Cardiac muscle cell (in vitro differentiated cells and primary cell): ENCODE measurements at places on chromosomes 1 and 21.
A peak's percentile ranks its signal among the peaks of the same experiment; 100 is the strongest.

DNA sequence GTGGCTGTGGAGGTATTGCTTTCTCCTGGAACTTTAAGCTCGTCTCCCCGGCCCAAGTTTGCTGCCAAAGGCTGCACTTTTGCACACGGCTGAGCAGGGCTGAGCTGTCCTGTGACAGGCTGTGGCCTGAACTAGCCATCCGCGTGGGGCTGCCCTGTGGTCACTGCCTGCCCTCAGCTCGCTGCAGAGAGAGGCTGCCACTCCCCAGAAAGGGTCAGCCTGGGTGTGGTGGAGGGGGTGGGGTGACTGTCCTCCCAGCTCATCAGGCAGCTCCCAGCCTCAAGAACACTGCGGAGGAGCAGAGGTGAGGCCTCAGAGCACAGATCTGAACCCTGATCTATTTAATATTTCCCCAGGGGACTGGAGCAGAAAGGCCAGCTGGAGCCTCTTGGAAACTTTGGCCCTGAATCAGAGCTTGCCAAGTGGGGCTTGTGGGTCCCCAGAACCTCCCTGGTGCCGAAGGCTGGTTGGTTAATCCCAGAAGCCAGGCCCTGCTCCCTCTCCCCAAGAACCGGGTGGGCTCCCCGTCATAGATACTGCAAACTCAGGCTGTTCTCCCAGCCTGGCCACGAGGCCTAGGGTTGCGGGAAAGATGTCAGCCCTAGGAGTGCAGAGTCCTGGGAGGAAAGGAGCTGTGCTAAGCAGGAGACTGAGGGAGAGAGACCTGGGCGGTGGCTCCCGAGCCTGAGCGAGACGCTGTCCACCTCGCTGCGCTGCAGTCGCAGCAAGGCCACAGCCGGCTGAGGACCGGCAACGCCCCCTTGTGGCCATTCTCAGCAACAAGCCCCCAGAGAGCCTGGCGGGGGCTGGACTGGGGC lies 125.1 kb upstream of the IPO9 start:
- DNase-seq, result peak; percentile 85
- H3K4me3 ChIP-seq, result no peak overlapping the region
- H3K36me3 ChIP-seq, result no peaks in the 10 kb centered on the region
- H3K27me3 ChIP-seq, result no peaks in the 10 kb centered on the region

DNA sequence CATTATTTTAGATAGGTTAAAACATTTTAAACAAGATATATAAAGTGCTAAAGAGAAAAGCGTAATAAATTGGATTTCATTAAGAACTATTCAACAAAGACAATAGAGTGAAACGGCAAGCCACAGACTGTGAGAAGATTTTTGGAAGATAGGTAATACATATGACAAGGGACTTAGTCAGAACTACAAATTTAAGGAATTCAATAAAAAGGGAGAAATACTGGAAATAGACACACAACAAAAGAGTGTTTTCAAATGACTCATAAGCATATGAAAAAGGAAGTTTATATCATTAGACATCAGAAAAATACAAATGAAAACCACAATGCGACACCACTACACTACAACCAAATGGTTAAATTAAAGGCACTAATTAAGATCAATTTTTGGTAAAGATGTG lies 90.5 kb downstream of the GDAP2 start:
- no peak overlapping the region for H3K27ac ChIP-seq
- H3K4me3 ChIP-seq, result no peak overlapping the region
- H3K36me3 ChIP-seq, result no peaks in the 10 kb centered on the region
- no peaks in the 10 kb centered on the region for H3K27me3 ChIP-seq

DNA sequence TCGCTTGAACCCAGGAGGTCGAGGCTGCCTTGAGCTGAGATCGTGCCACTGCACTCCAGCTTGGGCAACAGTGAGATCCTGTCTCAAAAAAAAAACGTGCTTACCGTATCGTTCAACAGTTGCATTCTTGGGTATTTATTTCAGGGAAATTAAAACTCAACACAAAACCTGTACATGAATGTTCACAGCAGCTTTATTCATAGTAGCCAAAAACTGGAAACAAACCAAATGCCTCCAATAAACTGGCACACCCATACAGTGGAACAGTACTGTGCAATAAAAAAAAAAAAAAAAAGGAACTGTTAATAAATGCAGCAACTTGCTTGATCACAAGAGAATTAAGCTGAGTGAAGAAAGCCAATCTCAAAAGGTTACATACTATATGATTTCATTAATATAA lies 6.7 kb downstream of the KHDRBS1 start:
- H3K27me3 ChIP-seq, result no peaks in the 10 kb centered on the region
- DNase-seq, result no peak
- H3K36me3 ChIP-seq, result peaks cover 15% of the 10 kb centered on the region

DNA sequence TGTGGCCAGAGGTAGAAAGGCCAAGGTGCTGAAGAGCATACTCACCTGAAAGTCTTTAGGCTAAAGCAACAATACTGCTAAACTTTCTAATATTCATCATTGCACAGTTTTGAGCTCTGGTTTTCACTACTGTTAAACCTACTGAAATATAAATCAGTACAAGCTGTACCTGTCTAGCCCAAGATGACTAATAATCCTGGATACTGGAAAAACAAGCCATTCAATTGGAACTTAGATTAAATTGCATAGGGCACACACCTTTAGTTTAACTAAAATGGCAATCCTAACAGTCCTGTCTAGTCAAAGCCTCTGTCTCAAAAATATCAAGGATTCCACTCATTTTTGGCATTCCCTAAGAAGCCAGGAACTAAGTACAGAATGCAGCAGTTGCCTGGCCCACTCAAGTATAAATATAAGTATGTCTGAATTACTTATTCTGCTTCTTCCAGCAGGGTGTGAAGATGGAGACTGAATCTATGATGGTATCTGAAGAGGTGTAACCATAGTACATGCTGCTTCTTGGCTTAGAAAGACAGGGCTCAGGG lies 3.1 kb downstream of the CHML start:
- no peak for DNase-seq
- H3K36me3 ChIP-seq, result no peaks in the 10 kb centered on the region
- H3K4me3 ChIP-seq, result no peak overlapping the region
- H3K27me3 ChIP-seq, result no peaks in the 10 kb centered on the region
- no peak overlapping the region for H3K27ac ChIP-seq
- H3K4me1 ChIP-seq, result peaks cover 14% of the 10 kb centered on the region

GRCh38 chr1:212467843-212468482 lies 35.2 kb downstream of the NENF start:
- no peak overlapping the region for H3K4me3 ChIP-seq
- no peak for DNase-seq
- no peak overlapping the region for H3K27ac ChIP-seq
- no peaks in the 10 kb centered on the region for H3K4me1 ChIP-seq
- no peaks in the 10 kb centered on the region for H3K36me3 ChIP-seq

DNA sequence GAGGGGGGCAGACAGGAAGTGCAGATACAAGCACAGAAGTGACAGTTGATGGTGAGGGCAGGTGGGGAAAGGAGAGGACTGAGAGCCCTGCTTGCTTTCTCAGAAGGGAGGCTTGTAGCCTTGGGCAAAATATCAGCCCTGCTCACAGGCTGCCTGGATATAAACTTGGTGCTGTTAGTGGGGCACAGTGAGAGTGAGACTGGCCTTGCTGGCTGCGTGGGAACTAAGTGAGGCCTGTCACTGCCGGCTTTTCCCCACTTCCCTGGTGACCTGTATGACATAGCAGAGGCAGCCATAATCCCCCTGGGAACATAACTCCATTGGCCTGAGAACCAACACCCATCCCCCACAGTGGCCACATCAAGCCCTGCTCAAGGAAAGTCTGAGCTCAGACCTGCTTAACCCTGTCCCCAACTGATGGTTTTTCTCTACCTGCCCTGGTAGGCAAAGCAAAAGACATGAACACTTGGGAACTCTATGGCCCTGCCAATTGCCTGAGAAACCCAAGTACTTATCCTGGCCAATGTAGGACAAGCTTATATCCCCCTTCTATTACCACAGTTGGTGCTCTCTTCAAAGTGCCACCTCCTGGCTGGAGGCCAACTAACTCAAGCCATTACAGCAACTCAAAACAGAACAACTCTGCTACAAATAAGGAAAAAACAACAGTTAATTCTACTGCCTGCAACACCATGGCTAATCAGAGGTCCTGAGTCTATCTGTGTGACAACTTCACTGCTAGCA lies 472.7 kb downstream of the PLPP3 start:
- H3K27me3 ChIP-seq, result no peaks in the 10 kb centered on the region
- no peak for DNase-seq
- no peak overlapping the region for H3K27ac ChIP-seq

GRCh38 chr21:45091550-45092322 lies 17.4 kb downstream of the ADARB1 start:
- DNase-seq, result peak; percentile 25
- no peak overlapping the region for H3K4me3 ChIP-seq
- no peaks in the 10 kb centered on the region for H3K27me3 ChIP-seq
- H3K27ac ChIP-seq, result no peak overlapping the region

- H3K36me3 ChIP-seq, result no peaks in the 10 kb centered on the region
- no peaks in the 10 kb centered on the region for H3K27me3 ChIP-seq
- H3K27ac ChIP-seq, result no peak overlapping the region
Observed at GRCh38 chr21:45370575-45370974, 34.4 kb upstream of the COL18A1 start.
